ENCODE measurements at places on chromosomes 5 and 9.

GRCh38 chr5:36168737-36169136 lies 16.8 kb downstream of the SKP2 start:
- DNase-seq = no peak

GRCh38 chr5:146233441-146233840 lies 30.0 kb downstream of the RBM27 start:
- no peak for DNase-seq

DNA sequence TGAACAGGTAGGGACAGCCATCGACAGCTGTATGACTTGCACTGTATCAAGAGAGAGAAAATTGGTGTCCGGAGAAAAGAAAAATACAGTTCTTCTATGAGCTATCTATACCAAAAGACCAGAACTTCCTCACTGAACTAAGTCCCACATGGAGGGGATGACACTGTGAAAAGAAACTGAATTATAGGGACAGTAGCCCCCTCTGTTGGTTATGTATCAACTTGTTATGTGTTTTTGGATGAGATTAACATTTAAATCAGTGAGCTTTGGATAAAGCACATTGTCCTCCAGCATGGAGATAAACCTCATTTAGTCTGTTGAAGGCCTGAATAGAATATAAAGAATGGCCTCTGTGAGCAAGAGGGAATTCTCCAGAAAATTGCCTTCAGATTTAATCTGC lies 176.6 kb upstream of the SH3GL2 start:
- DNase-seq = no peak

DNA sequence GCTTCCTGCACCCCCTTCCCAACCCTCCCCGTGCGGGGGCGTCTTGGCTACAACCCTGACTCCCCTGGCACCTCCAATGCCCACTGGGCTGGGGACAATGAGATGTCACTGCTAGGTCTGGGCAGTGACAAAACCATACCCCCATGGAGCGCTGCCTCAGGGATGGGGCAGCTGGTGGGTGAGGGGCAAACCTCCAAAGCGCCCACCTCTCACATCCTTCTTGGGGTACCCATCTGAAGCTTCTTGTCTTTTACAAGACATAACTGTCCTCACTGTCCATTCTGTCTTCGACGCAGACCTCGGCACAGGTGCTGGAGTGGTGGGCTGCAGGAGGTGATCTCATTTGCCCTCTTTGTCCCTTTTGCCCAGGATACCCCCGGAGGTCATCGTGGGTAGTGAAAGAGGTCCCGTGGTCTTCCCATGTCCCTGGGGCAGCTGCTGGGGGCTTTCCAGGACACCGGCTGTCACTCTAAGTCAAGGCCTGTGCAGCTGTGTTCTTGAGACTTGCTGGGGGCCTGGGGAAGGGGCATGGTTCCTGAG lies 27.8 kb upstream of the CSF1R start:
- DNase-seq = no peak

DNA sequence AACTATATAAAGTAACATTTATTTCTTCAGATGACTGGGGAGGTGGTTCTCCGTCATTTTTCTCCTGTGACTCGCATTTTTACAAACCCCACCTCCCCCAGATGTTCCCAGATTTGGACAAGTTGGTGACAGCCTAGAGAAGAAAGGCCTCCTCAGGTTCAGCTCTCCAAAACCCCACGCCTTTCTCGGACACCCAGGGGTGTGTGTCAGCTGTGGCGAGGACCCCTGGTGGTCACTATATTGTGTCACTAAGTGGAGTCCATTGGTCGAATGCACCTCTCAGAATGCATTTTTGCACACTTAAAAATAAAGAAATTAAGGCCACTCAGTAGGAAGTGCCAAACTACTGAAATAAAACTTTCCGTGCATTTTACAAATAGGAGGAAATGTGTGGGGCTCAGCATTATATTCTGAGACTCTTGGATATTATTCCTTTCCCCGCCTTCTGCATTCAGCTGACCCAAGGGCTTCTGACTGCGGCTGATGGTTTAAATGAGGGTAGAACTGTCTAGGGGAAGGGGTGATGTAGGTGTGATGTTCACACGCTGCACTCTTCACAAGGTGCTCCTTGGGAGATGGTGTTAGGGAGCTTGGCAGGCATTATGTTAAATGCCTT lies 47.6 kb downstream of the ACO1 start:
- peak; percentile 31 for DNase-seq

DNA sequence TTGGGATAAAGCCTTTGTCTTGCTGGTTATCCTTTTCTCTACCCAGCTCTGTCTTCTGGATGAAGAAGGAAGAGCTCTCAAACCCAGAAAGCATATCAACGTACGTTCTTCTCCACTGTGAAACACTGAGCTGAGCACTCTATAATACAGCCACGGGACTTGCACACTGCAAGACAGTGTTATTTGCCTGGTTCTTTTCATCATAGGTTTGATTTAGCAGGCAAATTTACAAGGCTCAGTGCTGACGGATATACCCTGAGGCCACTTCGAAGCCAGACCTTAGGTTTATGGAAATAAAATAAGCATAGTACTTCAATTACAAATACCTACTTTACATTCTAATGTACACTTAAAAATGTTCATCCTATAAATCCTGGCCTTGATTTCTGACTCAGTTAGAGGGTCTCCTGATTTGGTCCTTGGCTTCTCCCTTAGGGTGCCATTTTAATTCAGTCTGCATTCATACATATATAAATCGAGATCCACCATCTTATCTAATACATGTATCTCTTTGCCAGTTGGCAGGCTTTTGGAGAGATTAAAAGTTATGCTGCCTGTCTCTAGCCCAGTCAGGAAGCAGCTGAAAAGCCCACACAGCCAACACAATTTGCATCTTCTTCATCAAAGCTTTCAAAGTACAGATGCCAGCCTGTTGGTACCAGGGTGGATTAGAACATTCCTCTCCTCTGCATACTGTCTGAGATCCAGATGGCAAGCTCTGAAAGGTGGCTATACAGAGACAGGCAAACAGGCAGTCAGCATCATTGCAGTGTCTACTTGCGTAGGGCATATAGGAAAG lies 194.4 kb downstream of the DEPDC1B start:
- DNase-seq = no peak

DNA sequence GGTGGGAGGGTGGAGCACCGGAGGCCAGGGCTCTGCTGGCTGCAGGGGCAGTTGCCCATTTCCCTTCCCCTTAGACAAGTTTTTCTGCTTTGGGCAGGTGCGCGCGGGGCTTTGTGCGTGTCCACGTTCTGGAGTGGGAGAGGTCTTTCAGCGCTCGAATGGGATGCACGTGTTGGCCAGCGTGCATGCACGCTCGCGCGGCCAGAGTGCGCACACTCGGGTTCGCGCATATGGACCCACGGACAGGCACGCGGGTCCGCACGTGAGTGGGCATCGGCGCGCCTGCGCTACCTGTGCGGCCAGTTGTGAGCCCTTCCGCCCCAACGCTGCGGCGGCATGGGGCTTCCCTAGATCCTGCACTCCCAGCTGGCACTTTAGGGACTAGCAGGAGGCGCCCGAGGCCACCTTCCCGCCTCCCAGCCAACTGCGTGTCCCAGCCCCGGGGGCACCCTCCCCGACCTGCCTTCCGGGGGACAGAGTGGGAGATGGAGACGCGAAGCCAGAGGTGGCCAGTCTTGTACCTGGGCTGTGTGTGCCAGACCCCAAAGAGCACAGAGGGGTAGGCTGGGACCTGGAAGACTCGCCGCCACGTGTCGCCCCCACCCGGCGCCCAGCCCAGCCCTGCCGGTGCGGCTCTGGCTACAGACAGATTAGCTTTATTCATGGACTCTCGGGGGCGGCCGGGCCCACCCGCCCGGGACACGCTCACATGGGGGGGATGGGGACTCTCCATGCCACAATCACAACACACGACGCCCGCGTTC lies 9.8 kb upstream of the GPRIN1 start:
- no peak for DNase-seq

All from stimulated activated CD4-positive, alpha-beta T cell treated with anti-CD3 and anti-CD28 coated beads, Interleukin-12 subunit alpha, Interleukin-12 subunit beta, amount 100 ng/mL, for 4 hours (primary cell).